ENCODE measurements at places on chromosomes 6 and 20. TPM values are rescaled to one million over a fixed set of nuclear protein-coding genes. Genes with fewer than 3 reads are reported as not detected.

DNA sequence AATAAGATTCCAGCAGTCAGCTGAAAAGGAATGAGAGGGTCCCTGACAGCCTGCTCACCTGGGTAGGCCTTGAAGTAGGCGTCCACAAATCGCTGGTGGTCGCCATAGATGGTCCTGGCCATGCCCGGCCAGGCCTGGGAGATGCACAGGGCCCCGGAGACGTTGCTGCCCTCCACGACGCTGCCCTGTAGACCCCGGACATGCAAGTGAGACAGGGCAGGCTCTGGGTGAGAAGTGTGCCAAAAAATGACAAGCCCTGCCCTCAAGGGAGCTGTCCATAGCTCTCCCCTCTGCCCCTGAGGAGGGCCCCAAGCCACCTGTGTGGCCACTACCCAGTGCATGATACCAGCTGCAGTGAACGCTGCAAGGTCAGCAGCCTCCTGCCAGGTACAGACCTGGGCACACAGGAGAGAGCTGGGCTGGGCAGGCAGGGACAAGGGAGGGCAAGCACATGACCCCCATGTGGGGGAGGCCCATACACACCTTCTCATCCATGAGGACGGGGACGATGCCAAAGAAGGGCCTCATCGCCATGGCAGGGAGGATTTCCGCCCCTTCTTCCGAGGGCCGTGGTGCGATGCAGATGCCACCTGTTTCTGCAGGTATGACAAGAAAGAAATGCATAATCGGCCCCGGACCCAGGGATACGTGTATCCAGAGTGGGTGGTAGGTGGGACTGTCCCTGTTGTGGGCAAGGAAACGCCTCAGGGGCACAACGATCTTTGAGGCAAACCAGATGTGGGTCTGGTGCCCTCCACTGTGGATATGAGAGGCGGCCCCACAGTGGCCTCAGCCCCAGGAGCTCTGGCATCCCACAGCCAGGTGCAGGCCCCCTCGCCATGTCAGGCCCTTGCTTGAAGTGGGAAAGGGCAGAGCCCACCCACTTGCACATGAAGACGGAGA is 21.2 kb upstream of the APMAP start:
- peaks cover 17% of the 10 kb centered on the region for H3K4me1 ChIP-seq
- no peaks in the 10 kb centered on the region for H3K36me3 ChIP-seq
- H3K4me3 ChIP-seq, result no peak overlapping the region
- no peak for DNase-seq
- H3K27me3 ChIP-seq, result no peaks in the 10 kb centered on the region

- H3K4me3 ChIP-seq, result no peak overlapping the region
- peaks cover 11% of the 10 kb centered on the region for H3K4me1 ChIP-seq
- no peaks in the 10 kb centered on the region for H3K36me3 ChIP-seq
- H3K27me3 ChIP-seq, result no peaks in the 10 kb centered on the region
- no peak for DNase-seq
Measured at GRCh38 chr6:89989742-89990141, 95.5 kb downstream of the GJA10 start.

DNA sequence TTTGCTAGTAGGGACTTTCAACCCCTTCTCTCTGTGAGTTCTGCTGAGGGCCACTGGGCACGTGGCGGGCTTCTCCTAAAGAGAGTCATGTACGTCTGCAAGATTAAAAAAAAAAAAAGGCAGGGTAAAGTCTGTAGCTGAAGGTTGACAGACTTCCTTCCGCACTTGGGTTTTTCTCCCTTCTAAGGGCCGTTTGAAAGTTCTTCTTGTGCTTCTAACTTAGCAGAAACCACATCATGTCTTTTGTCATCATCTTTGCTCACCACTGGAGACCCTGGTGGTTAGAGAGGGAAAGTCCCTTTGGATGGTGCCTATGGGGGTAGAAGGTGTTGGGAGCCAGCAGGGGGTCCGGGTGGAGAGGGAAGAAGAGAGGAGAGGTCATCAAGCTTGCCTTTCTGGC is 31.4 kb downstream of the PRDM1 start:
- peaks cover 4% of the 10 kb centered on the region for H3K4me1 ChIP-seq
- H3K36me3 ChIP-seq, result no peaks in the 10 kb centered on the region
- no peak for DNase-seq
- no peak overlapping the region for H3K4me3 ChIP-seq

- H3K36me3 ChIP-seq, result no peaks in the 10 kb centered on the region
- H3K4me3 ChIP-seq, result no peak overlapping the region
- H3K27me3 ChIP-seq, result no peaks in the 10 kb centered on the region
- no peak overlapping the region for H3K27ac ChIP-seq
- H3K4me1 ChIP-seq, result no peaks in the 10 kb centered on the region
Measured at GRCh38 chr6:132076452-132076851, 125.3 kb upstream of the CCN2 start.

GRCh38 chr20:25669826-25670422 is 26.7 kb downstream of the ZNF337 start:
- peak; percentile 16 for DNase-seq
- H3K27me3 ChIP-seq, result no peaks in the 10 kb centered on the region
- H3K27ac ChIP-seq, result peak overlapping the region; percentile 50
- H3K36me3 ChIP-seq, result no peaks in the 10 kb centered on the region
- no peaks in the 10 kb centered on the region for H3K4me1 ChIP-seq

DNA sequence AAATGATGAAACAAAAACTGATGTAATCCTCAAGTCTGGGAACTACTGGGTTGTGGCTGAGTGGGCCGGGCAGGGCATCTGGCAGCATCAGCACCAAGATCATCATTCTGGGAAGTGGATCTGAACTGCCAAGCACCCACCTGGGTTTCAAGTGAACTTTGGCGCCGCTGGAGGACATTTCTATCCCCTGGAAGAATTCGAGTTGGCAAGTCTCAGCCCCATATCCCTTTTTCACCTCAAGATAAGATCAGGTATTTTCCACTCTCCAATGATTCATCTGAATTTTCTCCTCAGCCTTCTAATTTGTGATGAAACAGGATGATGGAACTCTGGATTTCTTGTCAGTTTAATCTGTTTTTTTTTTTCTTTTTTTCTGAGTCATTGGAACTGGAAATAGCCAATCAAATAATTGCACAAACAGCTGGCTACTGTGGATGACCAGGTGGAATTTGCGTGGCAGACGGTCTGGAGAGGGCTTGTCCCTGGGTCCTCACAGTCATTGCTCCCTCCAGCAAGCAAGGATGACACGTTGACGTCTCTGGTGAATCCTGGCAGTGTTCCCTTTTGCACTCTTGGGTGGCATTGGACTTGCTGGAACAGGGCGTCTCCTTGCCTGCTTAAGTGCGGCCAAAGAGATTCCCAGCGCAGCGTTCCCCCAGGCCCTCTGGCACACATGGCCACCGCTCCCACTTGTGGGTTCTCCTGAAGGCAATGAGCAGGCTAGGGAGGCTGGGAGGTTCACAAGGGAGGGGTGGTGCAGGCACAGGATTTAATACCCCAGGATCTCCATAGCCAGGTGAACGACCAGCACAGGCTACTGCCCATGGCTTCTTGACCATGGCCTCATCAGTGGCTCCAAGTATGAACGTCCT is 80.4 kb downstream of the DHX35 start:
- no peaks in the 10 kb centered on the region for H3K4me1 ChIP-seq
- no peaks in the 10 kb centered on the region for H3K27me3 ChIP-seq
- H3K4me3 ChIP-seq, result no peak overlapping the region
- H3K36me3 ChIP-seq, result no peaks in the 10 kb centered on the region
- H3K27ac ChIP-seq, result no peak overlapping the region
- DNase-seq, result no peak

DNA sequence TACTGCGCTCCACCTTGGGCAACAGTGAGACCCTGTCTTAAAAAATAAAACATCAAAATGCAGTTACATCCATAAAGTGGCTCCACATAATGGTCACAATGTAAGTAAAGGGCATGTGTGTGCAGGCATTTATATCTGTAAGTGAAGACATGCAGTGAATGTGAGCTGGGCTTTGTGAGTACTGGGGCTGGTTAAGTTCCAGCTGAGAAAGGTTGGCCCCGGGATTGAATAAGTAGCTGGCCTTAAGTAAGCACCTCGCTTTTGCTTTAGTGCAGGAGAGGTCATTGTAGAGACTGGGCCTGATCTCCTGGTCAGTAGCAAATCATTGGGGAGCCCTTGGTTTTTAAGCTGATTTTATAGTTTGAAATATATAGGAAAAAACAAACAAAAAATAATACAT is 8.0 kb downstream of the QKI start:
- DNase-seq, result no peak
- H3K27ac ChIP-seq, result no peak overlapping the region
- H3K4me3 ChIP-seq, result no peak overlapping the region
- H3K4me1 ChIP-seq, result peaks cover 15% of the 10 kb centered on the region

GRCh38 chr6:11999246-11999645 is 12.9 kb upstream of the HIVEP1 start:
- no peak for DNase-seq
- no peaks in the 10 kb centered on the region for H3K27me3 ChIP-seq
- H3K4me1 ChIP-seq, result no peaks in the 10 kb centered on the region
- H3K4me3 ChIP-seq, result no peak overlapping the region
- no peaks in the 10 kb centered on the region for H3K36me3 ChIP-seq

DNA sequence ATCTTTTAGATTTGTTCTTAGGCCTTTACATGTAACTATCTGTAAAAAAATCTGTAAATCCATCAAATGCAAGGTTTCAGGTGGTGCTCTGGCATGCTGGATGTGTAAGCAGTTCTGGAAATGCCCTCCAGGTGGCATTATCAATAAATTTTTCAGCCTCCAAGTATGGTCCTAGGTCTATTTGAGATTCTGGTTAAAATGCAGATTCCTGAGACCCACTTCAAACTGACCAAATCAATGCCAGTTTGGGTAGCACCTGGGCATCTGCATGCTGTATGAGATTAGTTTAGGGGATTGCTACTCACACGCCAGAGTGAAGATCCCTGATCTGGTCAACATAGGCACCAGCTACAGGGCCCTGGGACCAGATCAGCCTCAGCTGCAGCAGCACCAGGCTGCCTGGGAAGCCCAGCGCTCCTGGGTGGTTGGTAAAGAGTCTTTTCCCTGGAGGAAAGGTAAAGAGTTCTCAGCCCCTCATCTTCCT is 507.3 kb upstream of the CITED2 start:
- DNase-seq, result peak; percentile 21
- H3K27ac ChIP-seq, result no peak overlapping the region
- no peak overlapping the region for H3K4me3 ChIP-seq
- H3K27me3 ChIP-seq, result no peaks in the 10 kb centered on the region
- peaks cover 20% of the 10 kb centered on the region for H3K4me1 ChIP-seq

GRCh38 chr20:35091816-35092523 is 637 bp downstream of the TRPC4AP start:
- no peaks in the 10 kb centered on the region for H3K27me3 ChIP-seq
- peaks cover 18% of the 10 kb centered on the region for H3K4me1 ChIP-seq
- no peaks in the 10 kb centered on the region for H3K36me3 ChIP-seq
- peak overlapping the region; percentile 98 for H3K27ac ChIP-seq

GRCh38 chr6:118101831-118102345 is 194.8 kb downstream of the SLC35F1 start:
- H3K27ac ChIP-seq, result no peak overlapping the region
- H3K4me3 ChIP-seq, result no peak overlapping the region
- no peak for DNase-seq
- H3K4me1 ChIP-seq, result no peaks in the 10 kb centered on the region
- no peaks in the 10 kb centered on the region for H3K27me3 ChIP-seq

DNA sequence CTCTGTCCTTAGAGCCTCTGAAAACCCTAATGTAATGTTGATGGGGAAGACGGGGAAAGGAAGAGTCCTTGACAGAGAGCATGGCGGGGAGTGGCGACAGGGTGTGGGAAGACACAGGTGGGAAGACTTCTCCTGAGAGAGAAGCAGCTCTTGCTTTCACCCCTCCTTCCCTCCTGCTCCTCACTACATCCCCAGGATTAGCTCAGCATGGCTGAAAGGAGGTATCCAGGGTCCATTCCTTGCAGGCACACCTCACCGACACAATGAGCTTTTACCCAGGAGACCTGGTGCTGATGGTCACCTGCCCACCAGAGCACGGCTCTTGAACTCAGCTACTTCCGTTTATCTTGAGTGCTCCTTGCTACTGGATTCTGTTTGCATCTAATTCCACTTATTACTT is 469.3 kb downstream of the CDH26 start:
- H3K27me3 ChIP-seq, result no peaks in the 10 kb centered on the region
- H3K4me3 ChIP-seq, result no peak overlapping the region
- H3K36me3 ChIP-seq, result no peaks in the 10 kb centered on the region
- no peak for DNase-seq

- no peak for DNase-seq
- no peak overlapping the region for H3K4me3 ChIP-seq
Measured at GRCh38 chr20:19419396-19419795, 207.0 kb downstream of the SLC24A3 start.

DNA sequence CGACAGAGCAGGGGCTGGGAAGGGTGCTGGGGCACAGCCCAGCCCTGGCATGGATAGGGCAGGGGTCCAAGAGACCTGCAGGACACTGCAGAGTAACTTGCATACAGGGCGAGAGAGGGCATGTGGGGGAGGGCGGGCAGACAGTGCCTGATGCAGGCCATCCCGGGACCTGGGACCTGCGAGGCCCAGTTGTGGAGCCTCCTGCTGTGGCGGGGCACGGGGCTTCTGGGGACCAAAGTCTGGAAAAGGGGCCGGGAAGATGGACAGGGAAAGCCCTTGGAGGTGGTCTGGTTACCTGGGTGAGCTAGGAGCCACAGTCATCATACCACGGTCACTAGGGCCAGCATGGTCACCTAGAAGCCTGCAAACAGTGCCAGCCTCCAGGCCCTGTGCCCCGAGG is 412 bp upstream of the TUBB1 start:
- H3K4me1 ChIP-seq, result peaks cover 4% of the 10 kb centered on the region
- H3K27me3 ChIP-seq, result no peaks in the 10 kb centered on the region
- no peaks in the 10 kb centered on the region for H3K36me3 ChIP-seq
- DNase-seq, result no peak
- no peak overlapping the region for H3K4me3 ChIP-seq
- H3K27ac ChIP-seq, result no peak overlapping the region

- no peak for DNase-seq
- no peaks in the 10 kb centered on the region for H3K36me3 ChIP-seq
Measured at GRCh38 chr6:156993713-156994112, 216.5 kb downstream of the ARID1B start.

DNA sequence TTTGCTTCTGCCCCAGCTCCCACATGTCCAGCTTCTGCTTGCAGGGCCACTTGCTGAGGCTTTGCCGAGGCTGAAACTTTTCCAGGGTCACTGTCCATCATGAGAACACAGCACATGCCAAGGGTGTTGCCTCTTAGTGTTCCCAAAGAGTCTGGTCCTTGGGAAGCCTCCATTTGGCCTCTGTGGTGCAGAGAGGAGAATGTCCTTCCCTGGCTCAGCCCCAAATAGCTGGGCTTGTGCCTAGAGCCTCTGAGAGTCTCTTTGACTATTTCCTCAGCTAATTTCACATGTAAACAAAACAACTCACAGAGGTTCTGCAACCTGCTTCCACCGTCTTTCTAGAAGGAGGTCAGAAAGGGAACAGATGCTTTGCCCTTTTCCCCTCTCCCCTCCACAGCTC is 40.4 kb upstream of the RAB23 start:
- peaks cover 3% of the 10 kb centered on the region for H3K4me1 ChIP-seq
- H3K36me3 ChIP-seq, result no peaks in the 10 kb centered on the region
- peak overlapping the region; percentile 25 for H3K27ac ChIP-seq
- no peaks in the 10 kb centered on the region for H3K27me3 ChIP-seq

GRCh38 chr6:155201461-155202226 is 62.2 kb upstream of the CLDN20 start:
- H3K4me3 ChIP-seq, result no peak overlapping the region
- H3K27ac ChIP-seq, result peak overlapping the region; percentile 84
- peak; percentile 44 for DNase-seq
- peaks cover 6% of the 10 kb centered on the region for H3K4me1 ChIP-seq

GLP1R gene
- total RNA-seq, result 0.52 TPM

TMC2 gene
- not detected for total RNA-seq

OTOR gene
- 0.37 TPM for total RNA-seq

GJE1 gene
- not detected for total RNA-seq

PTGIS gene
- 22.5 TPM for total RNA-seq

MOG gene
- not detected for total RNA-seq

LY6G6C gene
- total RNA-seq, result not detected

CCN2 gene
- 147 TPM for total RNA-seq

HLA-DRB5 gene
- total RNA-seq, result 9.7 TPM

PSORS1C2 gene
- total RNA-seq, result not detected
